ENCODE measurements at places on chromosomes 3 and 15.

DNA sequence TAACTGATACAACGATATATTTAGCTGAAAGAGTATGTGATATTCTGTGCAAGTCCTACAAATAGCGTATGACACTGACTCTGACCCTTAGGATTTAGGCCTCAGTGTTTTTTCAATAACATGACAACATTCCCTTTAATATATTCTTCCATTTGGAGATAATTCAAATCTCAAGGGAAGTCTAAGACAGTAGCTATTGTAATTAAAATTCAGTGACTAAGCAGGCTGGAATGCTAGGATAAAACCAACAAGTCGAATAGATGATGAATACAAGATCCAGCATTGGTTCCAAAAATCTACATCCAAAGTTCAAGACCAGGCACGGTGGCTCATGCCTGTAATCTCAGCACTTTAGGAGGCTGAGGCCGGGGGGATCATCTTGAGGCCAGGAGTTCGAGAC lies 56.2 kb downstream of the QTRT2 start:
- no peaks in the 10 kb centered on the region for H3K36me3 ChIP-seq
- H3K27ac ChIP-seq = no peak overlapping the region
- peaks cover 29% of the 10 kb centered on the region for H3K4me1 ChIP-seq
- peaks cover 6% of the 10 kb centered on the region for H3K27me3 ChIP-seq
- DNase-seq = peak; percentile 21
- no peak overlapping the region for H3K4me3 ChIP-seq

GRCh38 chr15:74792227-74793016 lies 10.5 kb downstream of the CSK start:
- DNase-seq = no peak
- peak overlapping the region; percentile 42 for H3K27ac ChIP-seq
- H3K4me3 ChIP-seq = no peak overlapping the region
- H3K4me1 ChIP-seq = peaks cover 48% of the 10 kb centered on the region

GRCh38 chr3:6421666-6422445 lies 439.1 kb upstream of the GRM7 start:
- no peaks in the 10 kb centered on the region for H3K4me1 ChIP-seq
- no peaks in the 10 kb centered on the region for H3K27me3 ChIP-seq
- H3K36me3 ChIP-seq = no peaks in the 10 kb centered on the region
- H3K4me3 ChIP-seq = no peak overlapping the region
- H3K27ac ChIP-seq = no peak overlapping the region

DNA sequence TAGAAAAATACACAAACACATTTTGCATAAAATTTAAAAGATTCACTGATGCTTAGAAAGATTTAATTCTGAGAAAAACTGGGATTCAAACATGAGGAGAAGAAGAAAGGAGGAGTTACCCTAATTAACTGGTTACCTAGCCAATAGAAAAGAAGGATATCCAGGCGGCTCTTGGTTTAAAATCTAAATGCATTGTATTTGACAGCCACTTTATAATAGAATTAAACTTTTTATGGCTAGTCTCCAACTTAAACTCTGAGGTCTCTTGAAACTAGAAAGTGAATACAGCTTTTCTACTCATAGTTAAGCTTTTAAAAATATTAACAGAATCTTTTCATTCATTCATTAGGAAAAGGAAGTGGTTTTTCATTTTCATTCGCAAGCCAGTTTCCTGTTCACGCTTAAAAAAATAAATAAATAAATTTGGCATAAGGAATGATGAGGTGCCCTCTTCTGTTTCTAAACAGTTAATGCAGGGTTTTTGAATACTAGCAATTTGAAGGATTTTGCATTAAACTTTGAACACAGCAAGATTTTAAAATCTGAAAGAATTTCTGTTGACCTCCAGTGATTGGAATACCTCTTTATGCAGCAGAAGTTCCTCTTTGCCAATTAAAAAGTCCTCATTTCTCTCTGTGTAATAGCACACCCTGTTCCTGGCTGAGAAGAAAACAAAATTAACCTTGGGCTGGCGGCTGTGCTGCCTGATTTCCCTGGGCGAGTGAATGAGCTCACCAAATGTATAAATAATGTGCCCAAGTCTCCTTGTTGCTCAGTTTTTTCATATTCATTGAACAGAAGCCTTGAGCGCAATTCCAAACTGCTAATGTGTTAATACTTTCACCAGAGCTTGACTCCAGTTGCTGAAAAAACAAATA lies 105.1 kb downstream of the ZMAT3 start:
- H3K4me3 ChIP-seq = peak overlapping the region; percentile 60
- H3K27me3 ChIP-seq = no peaks in the 10 kb centered on the region
- no peak overlapping the region for H3K27ac ChIP-seq
- peaks cover 25% of the 10 kb centered on the region for H3K4me1 ChIP-seq
- DNase-seq = peak; percentile 38

DNA sequence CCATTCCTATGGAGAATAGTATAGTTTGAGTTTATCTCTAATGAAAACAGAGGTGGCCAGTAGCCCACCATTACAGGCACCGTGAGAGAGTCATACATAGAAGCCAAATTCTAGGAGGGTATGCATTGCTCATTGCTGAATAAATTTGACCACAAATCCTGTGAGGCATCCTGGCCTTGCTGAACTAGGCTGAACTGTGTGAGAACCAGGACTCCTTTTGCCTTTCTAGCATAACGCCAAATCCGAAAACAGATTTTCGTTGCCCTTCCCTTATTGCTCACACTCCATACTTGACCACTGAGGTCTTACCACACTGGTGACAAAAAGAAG lies 50.4 kb downstream of the SLC2A2 start:
- H3K4me3 ChIP-seq = no peak overlapping the region
- DNase-seq = no peak
- H3K27me3 ChIP-seq = peaks cover 17% of the 10 kb centered on the region
- peaks cover 8% of the 10 kb centered on the region for H3K36me3 ChIP-seq
- no peak overlapping the region for H3K27ac ChIP-seq

DNA sequence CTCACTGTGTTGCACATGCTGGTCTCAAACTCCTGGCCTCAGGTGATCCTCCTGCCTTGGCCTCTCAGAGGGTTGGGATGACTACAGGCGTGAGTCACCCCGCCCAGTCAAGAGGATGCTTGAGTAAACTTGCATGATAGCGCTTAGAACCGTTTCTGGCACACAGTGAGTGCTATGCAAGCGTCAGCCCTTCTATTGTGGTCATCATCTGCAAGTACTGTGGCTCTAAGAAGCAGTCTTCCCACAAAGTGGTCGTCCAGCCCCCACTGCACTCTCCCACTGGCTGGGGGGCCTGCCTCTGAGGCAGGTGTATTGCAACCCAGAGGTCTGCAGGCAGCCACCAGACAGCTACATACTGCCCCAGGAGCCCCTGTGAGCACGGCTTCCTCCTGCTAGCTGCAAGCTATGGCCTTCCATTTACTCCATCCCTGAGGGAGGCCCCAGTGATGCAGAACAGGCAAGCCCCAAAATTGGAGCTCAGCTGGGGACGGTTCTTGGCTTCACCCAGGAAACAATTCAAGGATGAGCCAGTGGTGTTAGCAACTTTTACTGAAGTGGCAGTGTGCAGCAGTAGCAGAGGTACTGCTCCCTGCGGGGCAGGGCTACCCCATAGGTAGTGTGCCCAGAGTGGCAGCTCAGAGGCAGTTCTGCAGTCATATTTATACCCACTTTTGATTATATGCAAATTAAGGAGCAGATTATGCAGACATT lies 95.4 kb downstream of the LSM3 start:
- H3K27me3 ChIP-seq = peaks cover 12% of the 10 kb centered on the region
- no peaks in the 10 kb centered on the region for H3K36me3 ChIP-seq
- no peak overlapping the region for H3K4me3 ChIP-seq
- H3K4me1 ChIP-seq = no peaks in the 10 kb centered on the region
- H3K27ac ChIP-seq = no peak overlapping the region
- no peak for DNase-seq
